ENCODE measurements at places on chromosomes 1 and 21. TPM values are rescaled to one million over a fixed set of nuclear protein-coding genes. Genes with fewer than 3 reads are reported as not detected.

DNA sequence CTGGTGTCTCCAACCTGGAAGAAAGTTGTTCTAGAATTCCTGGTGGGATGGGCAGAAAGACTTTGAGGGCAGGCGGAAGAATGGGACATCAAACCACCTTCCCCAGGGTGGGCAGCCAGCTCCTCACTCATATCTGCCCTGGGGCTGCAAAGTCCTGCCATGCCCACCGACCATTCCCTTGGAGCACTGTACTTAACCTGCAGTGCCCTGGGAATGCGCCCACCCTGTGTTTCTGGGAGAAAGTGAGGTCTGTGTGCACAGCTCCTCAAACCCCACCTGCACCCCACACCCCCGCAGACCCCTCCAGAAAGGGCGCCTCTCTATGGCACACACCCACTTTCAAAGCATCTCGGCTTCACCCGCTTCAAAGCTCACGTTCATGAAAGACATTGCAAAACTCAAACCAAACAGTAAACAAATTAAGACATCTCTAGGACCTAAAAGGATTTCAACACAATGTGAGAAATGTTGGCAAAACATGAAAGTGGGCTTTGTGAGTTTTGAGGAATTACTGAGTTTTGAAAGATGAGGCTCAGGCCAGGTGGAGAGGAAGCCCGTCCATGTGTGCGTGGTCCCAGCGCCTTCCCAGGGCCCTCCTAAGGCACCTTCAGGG lies 25.1 kb downstream of the KRTAP10-1 start:
- no peak for DNase-seq

DNA sequence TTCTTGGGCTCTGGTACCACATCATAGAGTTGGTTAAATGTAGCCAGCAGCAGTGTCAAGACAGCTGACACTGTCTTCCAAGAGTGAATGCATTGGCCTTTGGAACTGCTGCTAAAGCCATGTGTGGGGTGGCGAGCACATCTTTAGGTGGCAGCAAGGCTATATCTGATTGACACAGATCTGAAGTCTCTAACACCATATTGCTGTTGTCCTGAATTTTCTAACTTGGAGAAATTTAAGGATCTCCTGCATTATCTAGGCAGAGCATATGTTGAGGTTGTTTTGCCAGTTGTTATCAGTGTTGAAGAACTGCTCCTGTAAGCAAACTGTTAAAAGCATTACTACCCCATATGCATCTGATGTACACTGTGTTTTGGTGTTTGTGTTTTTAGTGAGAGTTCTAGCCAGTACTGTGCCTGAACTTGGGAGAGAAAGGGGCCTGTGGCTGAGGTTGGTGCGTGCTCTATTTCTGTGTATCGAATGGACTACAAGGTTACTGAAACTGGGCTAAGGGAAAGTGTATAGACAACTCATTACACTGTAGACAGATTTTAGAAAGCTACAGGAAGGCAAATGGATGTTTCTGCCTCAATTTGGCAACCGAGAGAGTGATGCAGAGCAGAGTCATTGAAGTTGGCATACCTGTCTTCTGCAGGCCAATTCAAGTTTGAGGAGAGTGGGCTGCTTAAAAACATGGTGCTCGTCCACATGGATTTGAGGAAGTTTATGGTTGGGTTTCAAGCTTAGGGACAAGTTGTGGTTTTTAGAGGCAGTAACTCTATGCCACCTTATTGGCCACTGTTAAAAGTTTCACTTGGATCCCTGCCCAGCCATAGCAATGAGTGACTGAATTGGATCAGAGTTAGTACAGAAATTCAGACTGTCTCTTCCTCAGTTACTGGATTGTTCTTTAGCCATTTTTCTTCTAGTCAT lies 16.9 kb downstream of the DYRK3 start:
- no peak for DNase-seq

OR10K1 gene
- not detected for polyA plus RNA-seq

CCDC27 gene
- 0.38 TPM for polyA plus RNA-seq

DNA sequence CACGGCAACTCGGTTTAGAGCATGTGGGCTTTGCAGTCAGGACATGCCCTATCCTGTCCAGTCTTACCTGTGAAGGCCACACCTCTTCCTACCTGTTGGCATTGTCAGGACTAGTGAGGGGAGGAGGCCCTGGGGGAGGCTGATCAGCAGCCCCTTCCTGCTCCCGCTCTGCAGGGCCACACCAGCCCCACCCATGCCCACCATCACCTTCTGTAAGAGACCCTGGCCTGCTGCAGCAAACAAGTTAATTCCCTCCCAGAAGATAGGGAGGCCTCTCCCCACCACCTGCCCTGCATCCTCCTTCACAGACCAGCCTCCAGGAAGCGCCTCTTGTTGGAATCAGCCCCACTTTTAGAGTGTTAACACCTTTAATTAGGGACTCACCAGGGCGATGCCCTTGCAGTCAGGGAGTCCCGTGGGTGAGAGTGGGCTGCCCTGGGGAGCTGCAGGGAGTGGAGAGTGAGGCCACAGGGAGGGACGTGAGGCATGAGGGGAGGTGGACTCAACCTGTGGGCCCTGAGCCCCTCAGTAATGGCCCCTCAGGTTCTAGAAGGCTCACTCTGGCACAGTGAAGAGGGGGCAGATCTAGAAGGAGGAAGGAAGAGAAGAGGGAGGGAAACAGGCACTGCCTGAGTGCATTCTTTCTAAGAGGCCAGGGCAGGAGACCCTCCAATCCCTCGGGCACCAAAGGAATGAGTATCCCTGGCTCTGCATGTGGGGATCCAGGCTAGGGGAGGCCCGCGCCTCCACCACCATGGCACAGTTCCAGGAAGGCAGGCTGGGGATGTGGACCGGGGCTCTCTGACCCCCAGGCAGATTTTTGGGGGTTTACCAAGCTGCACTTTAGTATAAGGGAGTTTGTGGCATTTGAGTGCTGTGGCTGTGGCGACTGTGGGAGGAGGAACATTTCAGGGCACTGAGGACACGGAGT lies 8.2 kb downstream of the UMODL1 start:
- no peak for DNase-seq

VWA1 gene
- polyA plus RNA-seq: 79.9 TPM

DNA sequence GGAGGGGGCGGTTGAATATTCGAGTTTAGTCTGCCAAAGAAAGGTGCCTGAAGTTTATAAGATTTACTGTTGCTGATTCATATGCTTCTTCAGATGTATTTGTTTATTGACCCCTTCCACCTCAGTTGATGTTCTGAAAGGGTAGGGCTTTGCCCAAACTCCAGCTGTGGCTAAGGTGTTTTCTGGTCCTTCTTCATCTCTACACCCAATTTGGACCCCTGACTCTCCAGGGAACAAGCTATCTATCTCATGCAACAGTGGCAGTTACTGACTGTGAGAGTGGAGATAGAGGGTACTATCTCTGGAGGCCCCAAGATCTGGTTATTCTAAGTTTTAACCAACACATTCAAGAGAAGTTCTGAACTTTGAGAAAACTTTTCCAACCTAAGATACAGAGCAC lies 12.6 kb upstream of the ALG14 start:
- no peak for DNase-seq

HRNR gene
- 0.11 TPM for polyA plus RNA-seq

DDR2 gene
- polyA plus RNA-seq: 25.2 TPM

GJA4 gene
- polyA plus RNA-seq: 14.0 TPM

DNA sequence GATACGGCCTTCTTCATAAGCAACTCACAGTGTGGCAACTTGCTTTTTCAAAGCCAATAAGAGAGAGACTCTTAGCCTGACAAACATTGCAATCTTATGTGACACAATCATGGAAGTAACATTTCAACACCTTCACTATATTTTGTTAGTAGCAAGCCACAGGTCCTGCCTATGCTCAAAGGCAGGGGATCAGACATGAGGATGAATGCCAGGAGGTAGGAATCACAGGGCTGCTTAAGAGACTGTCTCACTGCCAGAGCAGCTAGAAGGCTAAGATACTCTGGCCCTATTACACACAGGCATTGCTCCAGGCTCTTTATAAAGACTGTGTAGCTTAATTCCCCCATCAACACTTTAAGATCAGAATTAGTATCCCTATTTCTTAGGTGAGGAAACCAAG lies 236.2 kb upstream of the KAZN start:
- no peak for DNase-seq

DNA sequence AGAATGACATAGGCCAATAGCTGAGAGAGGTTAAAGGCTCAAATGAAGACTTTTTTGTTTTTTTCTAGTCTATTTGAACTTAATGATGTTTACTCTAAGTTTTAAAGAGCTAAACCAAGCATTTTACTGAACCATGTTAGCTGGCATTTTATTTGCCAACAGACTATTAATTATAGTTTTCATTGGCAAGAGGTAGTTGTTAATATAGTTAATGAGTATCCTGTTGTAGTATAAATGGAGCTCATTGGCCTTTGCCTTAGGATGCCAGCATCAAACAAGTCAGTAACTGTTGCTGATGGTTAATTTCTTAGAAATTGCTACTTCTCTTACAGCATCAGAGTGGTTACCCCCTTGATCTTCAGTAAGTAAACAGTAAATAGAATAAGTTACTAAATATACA lies 339.0 kb upstream of the B3GALT2 start:
- no peak for DNase-seq

DNA sequence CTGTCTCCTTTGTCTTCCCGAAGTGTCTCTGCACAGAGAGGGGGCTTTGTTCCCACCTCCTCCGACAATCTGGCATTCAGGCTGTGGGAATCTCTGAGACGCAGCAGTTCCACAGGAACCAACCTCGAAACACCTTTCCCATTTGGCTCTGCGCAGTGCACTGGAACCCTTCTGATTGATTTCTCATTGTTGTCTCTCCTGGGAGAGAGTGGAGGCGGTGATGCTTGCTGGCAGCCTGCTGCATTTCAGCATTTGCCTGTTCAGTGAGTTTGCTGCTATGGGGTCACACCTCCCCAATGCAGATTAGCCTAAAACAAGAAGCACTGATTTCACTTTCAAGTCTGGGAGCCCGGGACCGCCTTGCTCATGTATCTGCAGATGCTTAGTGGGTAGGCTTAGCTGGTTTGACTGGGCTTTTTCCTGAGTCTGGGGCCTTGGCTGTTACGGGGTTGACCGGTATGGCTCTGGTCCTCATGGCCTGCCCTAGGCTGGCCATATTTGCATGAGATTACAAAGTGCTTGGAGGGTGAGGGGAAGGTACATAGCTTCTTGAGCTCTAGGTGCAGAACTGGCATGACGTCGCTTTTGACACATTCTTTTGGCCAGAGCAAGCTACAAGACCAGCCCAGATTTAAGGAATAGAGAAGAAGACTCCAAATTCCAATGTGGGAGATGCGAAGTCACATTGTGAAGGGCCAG lies 695.3 kb downstream of the PTPRU start:
- no peak for DNase-seq

SPATA45 gene
- polyA plus RNA-seq: 0.51 TPM

GRCh38 chr1:231836227-231836893 lies 209.8 kb downstream of the DISC1 start:
- no peak for DNase-seq

GJC2 gene
- 0.56 TPM for polyA plus RNA-seq

DNA sequence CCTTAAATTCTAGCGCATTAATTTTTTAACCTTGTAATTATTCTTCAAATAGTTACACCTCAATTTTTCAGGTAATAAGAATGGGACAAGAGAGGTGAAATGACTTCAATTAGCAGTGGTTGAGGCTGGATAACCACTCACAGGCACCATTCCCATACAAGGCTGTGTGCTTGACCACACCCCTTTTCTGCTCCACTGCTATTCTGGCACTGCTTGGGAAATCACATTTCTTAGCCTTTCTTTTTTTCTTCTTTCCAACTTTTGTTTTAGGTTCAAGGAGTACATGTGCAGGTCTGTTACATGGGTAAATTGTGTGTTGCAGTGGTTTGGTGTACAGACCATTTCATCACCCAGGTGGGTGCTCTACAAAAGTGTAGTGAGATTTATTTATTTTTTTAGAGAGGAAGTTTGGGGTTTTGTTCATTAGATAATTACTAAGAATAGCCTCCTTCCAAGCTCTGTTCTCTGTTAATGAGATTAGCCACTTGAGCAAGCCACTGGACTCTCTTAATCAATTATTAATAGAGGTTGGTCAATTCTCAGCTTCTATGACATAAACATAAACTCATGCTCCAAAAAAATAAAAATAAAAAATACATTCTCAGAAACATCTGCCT lies 14.4 kb downstream of the ILDR2 start:
- no peak for DNase-seq

SLAMF7 gene
- 0.32 TPM for polyA plus RNA-seq

DNA sequence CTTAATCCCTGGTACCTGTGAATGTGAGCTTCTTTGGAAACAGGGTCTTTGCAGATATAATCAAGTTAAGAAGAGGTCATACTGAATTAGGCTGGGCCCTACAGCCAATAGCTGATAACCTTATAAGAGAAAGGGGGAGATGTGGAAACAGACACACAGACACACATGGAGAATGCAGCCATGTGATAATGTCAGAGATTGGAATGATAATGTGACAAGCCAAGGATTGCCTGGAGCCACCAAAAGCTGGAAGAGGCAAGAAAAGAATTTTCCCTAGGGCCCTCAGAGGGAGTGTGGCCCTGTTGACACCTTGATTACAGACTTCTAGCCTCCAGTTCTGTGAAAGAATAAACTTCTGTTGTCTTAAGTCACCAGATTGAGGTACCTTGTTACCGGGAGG lies 114.5 kb upstream of the SOD1 start:
- DNase-seq: no peak

ARTN gene
- polyA plus RNA-seq: 1.2 TPM

GRCh38 chr1:79950511-79950910 lies 944.0 kb upstream of the ADGRL4 start:
- DNase-seq: no peak

- DNase-seq: no peak
These were observed 162.6 kb downstream of the PIK3R3 start for GRCh38 chr1:45969866-45970265.

NUAK2 gene
- 7.3 TPM for polyA plus RNA-seq

PPP2R5A gene
- polyA plus RNA-seq: 40.2 TPM

- no peak for DNase-seq
These were observed 56.3 kb upstream of the SYNC start for GRCh38 chr1:32758795-32759430.

GRCh38 chr1:195898924-195899323 lies 709.3 kb downstream of the KCNT2 start:
- DNase-seq: no peak

DNA sequence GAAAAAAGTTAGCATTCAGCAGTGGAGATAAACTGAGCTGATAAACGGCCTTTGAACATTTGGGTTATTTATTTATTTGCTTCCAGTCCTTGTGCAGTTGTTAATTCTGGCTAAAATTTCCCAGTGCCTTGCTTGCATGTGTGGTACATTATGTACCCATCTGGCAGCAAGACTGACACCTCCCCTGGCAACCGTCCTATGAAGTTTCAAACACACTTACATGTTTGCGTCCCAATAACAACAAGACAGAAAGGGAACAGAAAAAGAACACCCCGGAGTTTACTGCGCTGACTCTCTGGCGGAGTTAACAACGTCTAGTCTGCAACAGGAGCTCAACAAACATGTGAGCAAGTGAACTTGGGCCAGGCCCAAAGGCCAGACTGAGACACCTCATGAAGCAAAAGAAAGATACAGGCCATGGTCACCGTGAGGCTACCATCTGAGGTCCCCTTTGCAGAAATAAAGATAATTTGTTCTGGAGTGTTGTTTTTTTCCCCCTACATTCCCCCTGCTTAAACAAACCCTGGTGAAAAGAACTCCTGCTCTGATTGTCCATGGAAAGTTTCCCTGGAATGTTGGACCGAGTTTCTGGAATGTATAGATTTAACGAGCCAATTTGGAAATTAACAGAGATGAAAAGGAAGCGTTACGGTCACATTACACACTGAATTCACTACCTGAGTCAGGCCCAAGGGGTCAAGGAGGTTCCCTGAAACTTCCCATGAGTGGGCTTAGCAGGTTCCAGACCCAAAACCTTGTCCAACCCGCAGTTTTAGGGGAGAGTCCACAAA lies 33.4 kb downstream of the TRABD2B start:
- no peak for DNase-seq

Data from left renal cortex interstitium (tissue), 4 donors.